T-helper 17 cell (primary cell): ENCODE measurements at places on chromosomes 5 and 9.
A peak's percentile ranks its signal among the peaks of the same experiment; 100 is the strongest.

GRCh38 chr9:32968101-32969011 is 33.1 kb downstream of the APTX start:
- DNase-seq, result peak; percentile 36

GRCh38 chr5:62731022-62731421 is 152.4 kb downstream of the LRRC70 start:
- DNase-seq, result no peak

DNA sequence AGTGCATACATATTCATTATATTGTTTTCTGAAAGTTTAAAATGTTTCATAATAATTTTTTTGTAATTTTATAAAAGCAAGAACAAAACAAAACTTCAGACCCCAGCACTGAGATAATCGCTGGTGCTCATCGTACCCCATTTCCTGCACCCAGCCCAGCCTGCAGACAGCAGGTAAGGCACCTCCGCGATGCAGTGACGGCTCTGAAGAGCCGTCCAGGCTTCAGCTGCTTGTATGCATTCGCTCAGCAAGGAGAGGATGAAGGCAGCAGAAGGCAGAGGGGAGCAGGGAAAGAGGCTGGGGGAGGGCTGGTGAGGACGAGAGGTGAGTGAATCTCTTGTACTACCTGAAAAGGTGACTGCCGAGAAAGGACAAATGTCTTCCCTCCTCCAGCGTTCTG is 153.5 kb downstream of the TTLL11 start:
- DNase-seq, result no peak

DNA sequence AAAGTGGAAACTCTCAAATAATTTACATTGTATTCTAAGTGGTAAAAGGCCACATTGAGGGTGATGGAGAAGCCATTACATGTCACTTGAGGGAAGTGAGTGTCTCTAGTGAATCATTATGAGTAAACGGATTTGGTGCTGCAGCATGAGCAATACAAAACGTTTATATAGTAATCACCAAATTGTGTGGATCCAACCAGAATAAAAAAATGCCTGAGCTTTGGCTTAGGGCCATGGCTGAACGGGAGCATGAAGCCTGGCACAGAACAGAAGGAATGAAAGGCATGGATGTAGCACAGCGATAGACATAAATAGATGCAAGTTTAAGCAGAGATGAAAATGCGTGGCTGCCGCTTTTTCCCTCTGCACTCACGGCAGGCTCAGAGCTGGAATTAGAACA is 58.3 kb downstream of the PTTG1 start:
- DNase-seq, result no peak

- no peak for DNase-seq
These were observed 137.3 kb downstream of the FAM114A2 start for GRCh38 chr5:153901449-153901848.

- no peak for DNase-seq
These were observed 65.0 kb upstream of the GGTA1 start for GRCh38 chr9:121564504-121565260.

DNA sequence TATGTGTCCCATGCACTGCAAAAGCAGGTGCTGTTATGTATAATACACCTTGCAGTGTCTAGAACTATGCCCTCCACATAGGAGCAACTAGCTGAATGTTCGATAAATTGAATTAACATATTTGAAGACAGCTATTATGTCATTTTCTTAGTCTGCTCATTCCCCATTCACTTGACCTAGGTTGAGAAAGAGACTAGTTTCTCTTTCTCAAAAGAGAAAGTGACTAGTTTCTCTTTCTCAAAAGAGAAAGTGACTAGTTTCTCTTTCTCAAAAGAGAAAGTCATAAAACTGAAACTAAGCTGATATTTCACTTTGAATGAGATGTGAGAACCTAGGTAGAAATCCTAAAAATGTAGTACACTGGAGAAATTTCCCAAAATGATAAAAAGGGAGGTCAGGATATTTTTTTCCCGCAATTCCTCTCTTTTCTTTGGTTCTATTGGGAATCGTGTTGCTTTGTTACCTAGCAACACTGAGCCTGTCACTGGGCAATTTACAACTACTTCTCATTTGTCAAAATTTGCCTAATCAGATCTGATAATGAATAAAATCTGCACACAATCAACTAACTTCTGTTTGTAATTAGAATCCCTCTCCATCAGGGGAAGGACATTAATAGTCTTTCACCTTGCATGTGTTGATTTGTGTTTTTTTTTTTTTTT is 132.0 kb upstream of the GRIA1 start:
- no peak for DNase-seq

DNA sequence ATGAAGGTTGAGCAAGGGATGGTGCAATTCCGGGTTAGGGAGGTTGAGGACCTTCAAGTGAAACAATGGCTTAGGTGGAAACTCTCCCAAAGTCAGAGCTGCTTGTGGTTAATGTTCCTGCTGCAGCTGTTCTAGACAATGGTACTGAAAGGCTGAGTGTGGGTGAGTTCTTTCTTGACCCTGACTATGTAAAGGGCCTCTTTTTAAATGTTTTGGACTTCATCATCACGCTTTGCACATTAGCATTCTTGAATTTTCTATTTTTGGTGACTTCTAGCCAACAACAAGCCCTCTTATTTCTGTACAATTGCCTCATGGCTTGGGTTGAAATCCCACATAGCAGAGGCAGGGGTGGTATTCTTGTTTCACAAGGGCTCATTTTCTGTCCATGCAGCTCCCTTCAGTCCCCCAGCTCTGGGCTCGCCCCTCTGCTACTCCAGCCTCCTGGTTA is 136.3 kb upstream of the ANKRD55 start:
- no peak for DNase-seq

DNA sequence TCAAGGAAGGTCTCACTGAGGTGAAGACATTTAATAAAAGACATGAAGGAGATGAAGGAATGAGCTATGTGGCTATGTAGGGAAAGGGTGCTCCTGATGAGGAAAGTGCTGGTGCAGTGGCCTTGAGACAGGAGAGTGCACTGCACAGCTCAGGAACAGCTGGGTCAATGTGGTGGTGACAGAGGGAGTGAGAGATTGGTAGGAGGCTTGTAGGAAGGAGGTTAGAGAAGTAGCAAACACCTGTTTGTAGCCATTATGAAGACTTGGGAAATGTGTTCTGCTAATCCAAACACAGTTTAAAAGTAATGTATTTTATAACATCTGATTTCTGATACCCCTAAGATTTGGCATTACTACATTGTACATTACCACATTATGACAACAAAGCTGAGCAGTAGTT is 115.1 kb upstream of the MTAP start:
- no peak for DNase-seq

GRCh38 chr5:159181152-159181551 is 28.2 kb downstream of the RNF145 start:
- no peak for DNase-seq

GRCh38 chr5:172235132-172235780 is 41.3 kb downstream of the EFCAB9 start:
- no peak for DNase-seq
